ENCODE measurements at places on chromosomes 16 and 17.

- DNase-seq: no peak
These were observed 183.6 kb upstream of the PMFBP1 start for GRCh38 chr16:72355561-72355960.

GRCh38 chr17:45371414-45372324, 54.8 kb upstream of the MAP3K14 start:
- peak; percentile 86 for DNase-seq

GRCh38 chr16:1667271-1667670, 10.8 kb upstream of the JPT2 start:
- DNase-seq: no peak

- DNase-seq: no peak
These were observed 182.8 kb upstream of the CACNG3 start for GRCh38 chr16:24073321-24073720.

- DNase-seq: peak; percentile 52
These were observed 1.4 kb downstream of the PYY start for GRCh38 chr17:43952351-43952723.

DNA sequence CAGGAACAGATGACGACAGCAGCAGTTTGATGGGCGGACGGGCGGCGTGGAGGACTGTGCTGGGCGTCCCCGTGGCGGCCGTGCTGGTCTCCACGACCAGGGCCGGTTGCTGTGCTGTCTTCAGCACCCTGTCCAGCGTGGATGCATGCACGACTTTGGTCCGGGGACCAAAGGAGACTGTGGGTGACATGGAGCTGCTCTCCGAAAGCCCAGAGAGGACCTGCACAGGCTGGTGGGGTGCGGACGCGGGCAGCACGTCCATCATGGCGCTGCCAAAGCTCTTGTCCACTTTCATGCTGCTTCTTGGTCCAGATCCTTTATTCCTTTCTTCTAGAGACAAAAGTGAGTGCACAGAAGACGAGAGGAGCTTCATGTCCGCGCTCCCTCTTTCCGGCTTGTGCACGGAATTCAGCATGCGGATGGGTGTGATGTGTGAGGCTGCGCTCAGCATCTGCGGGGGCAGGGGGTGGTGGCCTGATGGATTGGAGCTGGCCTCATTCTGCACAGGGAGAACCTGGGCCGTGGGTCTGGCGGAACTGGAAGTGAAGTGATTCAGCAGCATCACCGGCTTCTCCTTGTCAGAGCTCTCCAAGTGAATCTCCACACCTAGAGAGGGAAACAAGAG, 20.3 kb downstream of the MAP1LC3B start:
- DNase-seq: no peak

- no peak for DNase-seq
These were observed 4.0 kb downstream of the NATD1 start for GRCh38 chr17:21249086-21249795.

DNA sequence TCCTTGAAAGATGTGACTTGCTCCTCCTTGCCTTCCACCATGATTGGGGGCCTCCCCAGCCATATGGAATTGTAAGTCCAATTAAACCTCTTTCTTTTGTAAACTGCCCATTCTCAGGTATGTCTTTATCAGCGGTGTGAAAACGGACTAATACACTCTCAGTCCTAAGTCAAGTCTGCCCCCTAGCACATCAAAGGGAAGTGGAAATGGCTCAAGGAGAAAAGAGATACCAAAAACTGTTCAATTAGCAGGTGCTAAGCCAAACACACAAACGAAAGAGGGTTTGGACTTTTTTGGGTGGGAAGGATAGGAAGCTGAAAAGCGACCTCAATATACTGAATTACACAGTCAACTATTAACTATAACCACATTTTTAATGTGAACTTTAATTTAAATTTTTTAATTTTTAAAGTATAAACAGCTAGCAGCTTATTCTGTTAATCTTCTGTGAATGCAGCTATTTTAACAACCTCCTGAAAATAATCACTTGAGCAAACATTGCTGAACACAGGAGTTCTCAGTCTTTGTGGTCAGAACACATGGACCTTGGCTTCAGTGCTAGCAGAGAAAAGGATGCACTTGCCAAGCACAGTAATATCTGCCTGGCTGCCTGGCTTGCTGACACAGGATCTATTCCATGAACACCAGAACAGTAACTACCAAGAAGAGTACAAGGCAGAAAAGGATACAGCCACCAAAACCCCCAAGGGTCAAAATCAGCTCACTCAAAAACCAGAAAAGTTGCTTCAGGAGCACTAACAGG, 10.9 kb downstream of the ZNF18 start:
- DNase-seq: no peak

DNA sequence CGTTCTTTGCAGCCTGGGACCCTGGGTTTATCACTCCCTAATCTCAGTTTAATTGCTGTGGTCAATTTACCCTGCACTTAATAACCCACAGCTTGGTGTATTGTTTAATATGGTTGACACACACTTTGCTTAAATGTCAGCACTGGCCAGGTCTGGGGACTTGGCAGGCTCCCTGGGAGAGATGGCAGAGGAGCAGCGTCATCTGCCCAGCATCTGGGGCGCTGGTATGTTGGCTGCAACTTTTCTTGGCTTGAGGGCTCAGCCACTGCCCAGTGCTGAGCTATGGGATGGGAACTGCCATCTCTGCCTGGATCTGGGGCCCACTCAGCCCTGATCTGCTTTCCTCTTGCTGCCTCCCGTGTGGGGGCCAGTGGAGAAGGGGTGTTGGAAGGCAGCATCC, 115.7 kb upstream of the IRX3 start:
- no peak for DNase-seq

- no peak for DNase-seq
These were observed 8.4 kb upstream of the SHCBP1 start for GRCh38 chr16:46629331-46630219.

DNA sequence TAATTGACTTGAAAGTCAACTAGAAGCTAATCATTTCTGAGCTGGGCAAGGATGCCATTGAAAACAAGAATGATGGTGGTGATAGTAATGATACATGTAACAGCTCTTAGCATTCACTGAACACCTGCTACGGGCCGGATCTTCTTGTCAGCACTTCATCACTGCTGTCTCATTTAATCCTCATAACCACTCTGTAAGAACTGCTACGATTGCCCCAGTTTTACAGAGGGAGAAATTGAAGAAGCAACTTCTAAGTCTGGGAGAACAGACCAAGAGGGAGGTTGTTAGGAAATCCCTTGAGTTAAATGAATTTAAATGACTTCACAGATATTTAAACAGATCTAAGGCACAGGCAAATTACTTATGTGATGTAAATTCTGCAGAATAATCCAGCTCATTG, 7.0 kb upstream of the GAN start:
- DNase-seq: no peak

DNA sequence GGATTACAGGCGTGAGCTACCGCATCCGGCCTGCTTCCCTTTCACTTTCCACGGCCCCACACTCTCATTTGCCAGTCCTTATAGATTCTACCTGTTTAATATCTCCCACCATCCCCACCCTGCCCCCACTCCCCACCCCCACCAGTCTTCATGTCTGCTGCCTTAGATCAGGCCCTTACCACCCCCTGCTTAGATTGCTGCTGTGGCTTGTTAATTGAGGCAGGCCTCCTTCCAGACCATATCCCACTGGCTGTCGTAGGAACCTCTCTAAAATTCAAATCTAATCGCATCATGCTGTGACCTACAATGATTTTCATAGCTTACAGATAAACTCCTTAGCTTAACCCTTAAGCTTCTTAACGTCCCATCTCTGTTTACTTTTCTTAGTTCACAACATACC, 4.9 kb downstream of the IQCK start:
- no peak for DNase-seq

DNA sequence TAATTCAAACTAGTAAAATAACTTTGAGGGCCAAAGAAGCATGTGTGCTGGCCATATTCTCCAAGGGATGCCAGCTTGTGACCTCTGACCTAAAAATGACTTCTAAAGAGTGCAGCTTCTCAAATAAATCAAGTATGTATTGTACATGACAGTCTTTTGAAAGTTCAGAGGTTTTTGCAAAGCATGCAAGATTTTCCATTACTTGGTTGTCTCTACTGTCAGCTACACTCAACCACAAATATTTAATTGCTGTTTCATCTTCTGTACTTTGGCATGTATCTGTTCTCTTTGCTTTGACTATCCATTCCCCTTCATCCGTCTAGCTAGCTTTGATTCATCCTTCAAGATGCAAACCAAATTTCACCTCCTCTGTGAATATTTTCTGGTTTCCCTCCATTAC, 121.9 kb upstream of the HS3ST2 start:
- DNase-seq: no peak

Data from nephron progenitor cell (in vitro differentiated cells).